ENCODE measurements at places on chromosomes 5 and 9. TPM values are rescaled to one million over a fixed set of nuclear protein-coding genes. Genes with fewer than 3 reads are reported as not detected.
A peak's percentile ranks its signal among the peaks of the same experiment; 100 is the strongest.

DNA sequence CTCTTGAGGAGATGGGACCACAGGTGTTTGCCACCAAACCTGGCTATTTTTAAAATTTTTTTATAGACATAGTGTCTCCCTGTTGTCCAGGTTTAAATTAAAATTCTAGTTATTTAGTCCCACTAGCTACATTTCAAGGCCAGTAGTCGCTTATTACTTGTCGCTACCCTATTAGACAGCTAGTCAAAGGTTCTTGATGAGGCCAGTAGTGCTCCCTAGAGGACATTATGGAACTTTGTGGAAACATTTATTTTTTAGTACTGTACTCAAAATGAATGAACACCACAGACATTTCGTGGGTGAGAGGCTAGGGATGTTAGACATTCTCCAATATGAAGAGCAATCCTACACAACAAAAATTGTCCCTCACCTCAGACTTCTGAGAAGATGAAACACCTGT, 14.4 kb upstream of the GRXCR2 start:
- no peak for DNase-seq

TPM2 gene
- polyA plus RNA-seq = 1,727 TPM

OBP2B gene
- not detected for polyA plus RNA-seq

DNA sequence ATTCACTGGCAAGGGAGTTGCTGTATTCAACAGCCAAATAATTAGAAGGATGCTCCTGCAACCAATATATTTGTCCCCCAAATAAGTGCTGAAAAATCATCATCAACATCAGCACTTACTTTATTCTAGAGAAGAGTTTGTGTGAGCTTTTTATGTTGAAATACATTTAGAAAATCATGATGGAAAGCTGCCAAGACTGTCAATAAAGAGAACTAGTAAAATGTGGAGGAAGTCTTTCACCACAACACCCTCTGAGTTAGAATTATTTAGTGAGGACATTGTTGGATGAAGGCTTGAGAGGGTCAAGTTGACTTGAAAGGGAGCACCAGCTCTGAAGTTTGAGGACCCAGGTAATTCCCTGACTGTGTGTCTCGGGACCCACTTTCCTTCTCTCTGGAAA, 100.2 kb upstream of the TBCA start:
- no peak for DNase-seq

DNA sequence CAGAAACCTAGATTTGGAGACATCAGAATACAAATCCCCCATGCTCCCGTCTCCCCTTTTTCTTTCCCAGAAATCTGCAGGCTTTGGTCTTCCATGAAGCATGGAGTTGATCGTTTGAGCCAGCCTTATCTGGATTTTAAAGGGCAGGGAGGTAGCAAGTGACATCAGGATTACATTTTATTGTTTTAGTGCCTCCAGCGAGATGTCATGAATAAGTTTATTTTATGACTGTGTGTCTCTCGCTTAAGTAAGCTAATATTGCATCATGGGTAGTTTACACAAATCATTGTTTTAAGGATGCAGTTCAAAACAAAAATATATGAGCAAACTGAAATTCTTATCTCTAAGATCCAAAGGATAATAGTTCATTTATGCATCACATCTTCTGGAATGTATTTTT, 50.7 kb upstream of the TNFSF8 start:
- DNase-seq = peak; percentile 54

ADAMTS12 gene
- 25.6 TPM for polyA plus RNA-seq

Data from BJ (cell line).